ENCODE measurements at places on chromosomes 2 and 18. TPM values are rescaled to one million over a fixed set of nuclear protein-coding genes. Genes with fewer than 3 reads are reported as not detected.

- H3K4me3 ChIP-seq = no peak overlapping the region
- no peaks in the 10 kb centered on the region for H3K36me3 ChIP-seq
- H3K4me1 ChIP-seq = peaks cover 6% of the 10 kb centered on the region
- no peak overlapping the region for H3K27ac ChIP-seq
These were observed 56.7 kb upstream of the ACKR3 start for GRCh38 chr2:236512902-236513435.

DNA sequence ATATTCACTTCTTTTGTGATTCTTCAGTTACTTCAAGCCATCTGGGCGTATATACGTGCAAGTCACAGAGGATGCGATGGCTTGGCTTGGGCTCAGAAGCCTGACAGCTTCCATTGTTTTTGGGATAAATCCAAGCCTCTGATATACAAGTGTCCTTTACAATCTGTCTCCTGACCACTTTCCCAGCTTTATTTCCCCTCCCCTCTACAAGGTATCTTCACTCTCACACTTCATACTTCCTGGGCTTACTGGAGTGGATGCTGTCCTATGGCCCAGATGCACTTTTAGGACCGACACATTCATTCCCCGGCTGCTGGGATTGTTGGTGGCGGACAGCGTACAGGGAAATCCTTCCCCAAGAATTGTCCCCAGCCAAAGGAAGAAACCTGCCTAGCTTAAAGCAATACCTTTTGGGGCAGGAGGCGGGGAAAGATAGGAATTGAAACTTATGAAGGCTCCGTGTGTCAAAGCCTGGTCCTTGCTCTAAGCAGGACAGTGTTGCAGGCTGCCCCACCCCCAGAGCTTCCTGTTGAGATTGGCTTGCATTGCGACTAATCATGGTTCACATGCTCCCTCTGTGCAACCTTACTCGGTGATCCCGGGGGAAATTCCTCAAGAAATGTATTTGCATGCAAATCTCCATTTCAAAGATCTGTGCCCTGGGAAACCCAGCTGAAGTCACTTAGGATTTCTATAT, 802.9 kb upstream of the ID2 start:
- DNase-seq = no peak
- no peaks in the 10 kb centered on the region for H3K36me3 ChIP-seq
- H3K4me1 ChIP-seq = no peaks in the 10 kb centered on the region
- no peaks in the 10 kb centered on the region for H3K27me3 ChIP-seq
- H3K27ac ChIP-seq = no peak overlapping the region
- H3K4me3 ChIP-seq = no peak overlapping the region

- DNase-seq = no peak
- H3K27ac ChIP-seq = no peak overlapping the region
- H3K27me3 ChIP-seq = no peaks in the 10 kb centered on the region
- H3K36me3 ChIP-seq = no peaks in the 10 kb centered on the region
These were observed 9.8 kb downstream of the FZD7 start for GRCh38 chr2:202043475-202043874.

DNA sequence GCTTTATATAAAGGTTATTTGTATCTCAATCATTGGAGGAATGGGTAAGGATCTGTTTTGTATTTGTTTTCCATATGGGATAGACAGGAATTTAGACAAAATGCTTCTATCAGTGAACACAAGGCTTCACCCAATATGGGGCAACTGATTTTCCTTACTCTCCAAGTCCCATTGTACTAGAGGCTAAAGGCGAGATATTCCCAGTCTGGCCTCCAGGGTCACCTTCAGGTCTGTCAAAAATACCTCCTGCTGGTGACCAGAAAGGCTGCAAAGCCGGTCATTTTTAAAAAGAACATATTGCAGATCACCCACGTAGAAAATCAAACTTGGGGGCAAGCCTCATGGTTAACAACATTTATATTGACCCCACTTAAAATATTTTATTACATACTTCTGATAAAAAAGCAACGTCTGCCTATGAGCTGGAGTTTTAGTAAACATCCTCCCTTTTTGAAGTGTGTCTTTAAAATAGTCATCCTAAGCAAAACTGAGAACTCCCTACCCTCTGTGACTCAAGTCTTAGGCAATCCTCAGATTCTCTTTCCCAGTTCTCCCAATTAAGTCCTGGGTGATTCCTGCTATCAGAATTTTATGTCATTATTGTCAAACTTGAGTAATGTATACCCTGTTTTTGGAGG, 276.6 kb downstream of the MREG start:
- H3K4me1 ChIP-seq = no peaks in the 10 kb centered on the region
- no peak overlapping the region for H3K27ac ChIP-seq
- H3K4me3 ChIP-seq = no peak overlapping the region
- H3K36me3 ChIP-seq = no peaks in the 10 kb centered on the region
- no peaks in the 10 kb centered on the region for H3K27me3 ChIP-seq

KYNU gene
- 6.5 TPM for total RNA-seq

- H3K36me3 ChIP-seq = no peaks in the 10 kb centered on the region
- H3K27me3 ChIP-seq = no peaks in the 10 kb centered on the region
- no peaks in the 10 kb centered on the region for H3K4me1 ChIP-seq
- DNase-seq = no peak
These were observed 45.6 kb downstream of the INSIG2 start for GRCh38 chr2:118133916-118134315.

- H3K36me3 ChIP-seq = no peaks in the 10 kb centered on the region
- H3K4me3 ChIP-seq = no peak overlapping the region
- H3K27ac ChIP-seq = no peak overlapping the region
These were observed 79.9 kb downstream of the MYO5B start for GRCh38 chr18:50115095-50115494.

GRCh38 chr2:205908212-205909183, 177.5 kb downstream of the INO80D start:
- no peaks in the 10 kb centered on the region for H3K36me3 ChIP-seq
- H3K27me3 ChIP-seq = peaks cover 10% of the 10 kb centered on the region
- DNase-seq = no peak

DNA sequence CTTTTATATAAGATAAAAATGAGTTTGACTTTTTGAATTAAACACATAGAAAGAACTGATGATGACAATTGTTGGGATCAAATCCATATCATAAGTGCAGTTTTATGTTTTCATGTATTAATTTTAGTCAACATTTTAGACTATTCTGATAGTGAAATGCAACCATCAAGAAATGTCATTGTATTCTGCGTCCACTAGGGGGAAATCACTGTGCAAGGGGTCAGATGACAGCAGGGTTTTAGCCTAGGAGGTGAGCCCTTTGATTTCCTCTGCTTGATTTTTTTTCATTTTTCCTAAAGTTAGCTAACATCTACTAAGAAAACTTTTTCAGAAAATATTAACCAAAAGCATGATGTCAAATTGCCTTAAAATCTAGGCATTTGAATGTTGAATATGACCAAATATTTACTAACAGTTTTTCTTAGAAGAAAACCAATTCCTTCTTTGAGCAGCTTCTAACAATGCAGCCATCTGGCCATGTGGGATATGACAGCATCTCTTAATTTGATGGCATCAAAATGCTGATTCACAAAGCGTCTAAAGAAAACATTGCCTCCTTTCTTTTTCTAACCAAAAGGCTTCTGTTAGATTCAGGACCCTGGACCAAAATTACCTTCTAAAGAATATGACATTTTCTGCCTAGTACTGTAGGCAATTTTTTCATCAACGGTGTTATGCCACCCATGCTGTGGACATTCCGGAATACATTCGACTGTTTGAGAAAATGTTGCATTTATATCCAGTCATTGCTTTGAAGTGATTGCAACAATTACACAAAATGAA, 141.5 kb downstream of the SPHKAP start:
- no peak overlapping the region for H3K4me3 ChIP-seq
- no peak overlapping the region for H3K27ac ChIP-seq
- DNase-seq = no peak
- no peaks in the 10 kb centered on the region for H3K36me3 ChIP-seq

TTR gene
- not detected for total RNA-seq

CHST9 gene
- 0.14 TPM for total RNA-seq

FAM237A gene
- not detected for total RNA-seq

- no peak overlapping the region for H3K27ac ChIP-seq
- no peaks in the 10 kb centered on the region for H3K36me3 ChIP-seq
- DNase-seq = no peak
- no peaks in the 10 kb centered on the region for H3K27me3 ChIP-seq
- H3K4me1 ChIP-seq = no peaks in the 10 kb centered on the region
- H3K4me3 ChIP-seq = no peak overlapping the region
These were observed 36.8 kb upstream of the LCLAT1 start for GRCh38 chr2:30410217-30410616.

DNA sequence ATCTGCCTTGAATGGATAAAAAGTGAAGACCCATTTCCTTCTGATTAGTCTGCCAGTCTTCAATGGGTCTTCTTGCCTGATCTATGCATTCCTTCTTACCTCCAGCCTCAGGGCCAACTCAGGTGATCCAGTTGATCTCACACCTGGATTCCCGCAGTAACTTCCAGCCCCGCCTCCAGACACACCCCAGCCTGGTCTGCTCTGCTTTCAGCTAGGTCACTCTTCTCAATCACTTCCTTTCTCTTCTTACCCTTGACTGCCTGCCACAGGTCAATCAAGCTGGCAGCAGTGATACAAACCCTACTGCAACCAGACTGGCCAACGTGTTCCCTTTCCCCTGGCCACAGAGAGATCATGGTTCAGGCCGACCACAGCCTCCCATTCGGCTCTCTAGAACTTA, 263.6 kb downstream of the ZNF516 start:
- no peaks in the 10 kb centered on the region for H3K27me3 ChIP-seq
- H3K4me3 ChIP-seq = no peak overlapping the region
- no peak overlapping the region for H3K27ac ChIP-seq
- no peaks in the 10 kb centered on the region for H3K4me1 ChIP-seq

DNA sequence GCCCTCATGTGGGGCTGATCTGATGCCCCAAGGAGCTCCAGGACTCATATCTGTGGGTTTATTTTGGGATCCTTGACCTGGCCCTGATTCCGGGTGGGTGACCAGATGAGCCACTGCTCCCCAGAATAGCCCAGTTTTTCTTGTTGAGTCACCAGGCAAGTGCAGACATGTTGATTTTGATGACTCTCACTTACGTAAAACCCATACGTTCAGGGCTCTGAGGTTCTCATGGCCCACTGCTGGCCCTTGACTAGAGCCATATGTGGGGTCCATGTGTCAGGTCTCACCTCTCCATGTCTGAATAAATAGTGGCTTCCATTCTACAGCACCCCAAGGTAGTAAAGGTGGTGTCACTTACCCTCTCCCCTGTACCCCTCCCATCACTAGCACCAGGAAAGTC, 41.9 kb downstream of the CDC42EP3 start:
- DNase-seq = no peak
- H3K27ac ChIP-seq = no peak overlapping the region
- no peaks in the 10 kb centered on the region for H3K27me3 ChIP-seq

IRS1 gene
- 38.2 TPM for total RNA-seq

SERPINB12 gene
- total RNA-seq = not detected

DNA sequence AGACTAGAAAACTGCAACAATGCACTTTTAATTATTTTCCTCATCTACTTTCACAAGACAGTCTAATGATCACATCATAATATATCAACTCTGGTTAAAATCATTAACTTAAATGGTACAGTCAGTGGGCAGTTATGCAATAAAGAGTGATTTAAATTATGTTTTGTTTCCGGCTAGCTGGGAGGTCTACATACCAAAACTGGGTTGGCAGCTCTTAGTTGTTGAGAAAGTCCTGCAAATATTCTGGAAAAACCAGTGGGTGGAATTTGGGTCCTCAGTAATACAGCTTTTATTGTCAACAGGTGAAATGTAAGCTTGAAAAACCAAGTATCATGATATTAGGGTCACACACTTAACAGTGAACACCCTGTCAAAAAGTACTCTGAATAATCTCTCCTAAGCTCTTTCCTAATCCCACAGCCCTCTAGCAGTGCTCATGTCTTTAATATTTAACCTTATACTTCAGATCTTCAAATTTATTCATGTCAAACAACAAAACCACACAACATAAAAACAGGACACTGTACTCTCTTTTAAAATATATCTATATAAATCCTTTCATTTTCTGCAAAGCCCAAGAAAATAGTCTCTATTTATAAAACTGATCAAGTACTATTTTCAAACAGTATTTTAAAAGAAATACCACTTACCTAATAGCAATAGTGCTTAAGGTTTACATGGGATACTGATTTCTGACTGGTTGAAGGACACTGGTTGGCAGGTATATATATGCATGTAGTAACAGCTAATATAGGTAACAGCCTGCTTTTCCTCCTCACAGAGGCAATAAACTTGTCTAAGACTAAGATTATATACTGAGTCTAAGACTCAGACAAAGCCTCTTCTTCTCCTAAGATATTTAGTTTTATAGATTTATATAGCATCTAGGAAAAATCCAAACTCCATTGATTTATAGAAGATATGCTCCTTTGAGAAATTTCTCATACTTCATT, 103.8 kb downstream of the GAREM1 start:
- H3K4me3 ChIP-seq = no peak overlapping the region
- no peaks in the 10 kb centered on the region for H3K36me3 ChIP-seq
- H3K4me1 ChIP-seq = peaks cover 12% of the 10 kb centered on the region
- no peak overlapping the region for H3K27ac ChIP-seq
- no peaks in the 10 kb centered on the region for H3K27me3 ChIP-seq

- DNase-seq = no peak
- H3K4me3 ChIP-seq = peak overlapping the region; percentile 30
- peak overlapping the region; percentile 88 for H3K27ac ChIP-seq
- H3K36me3 ChIP-seq = no peaks in the 10 kb centered on the region
These were observed 1.2 kb upstream of the HAAO start for GRCh38 chr2:42793334-42794270.

DNA sequence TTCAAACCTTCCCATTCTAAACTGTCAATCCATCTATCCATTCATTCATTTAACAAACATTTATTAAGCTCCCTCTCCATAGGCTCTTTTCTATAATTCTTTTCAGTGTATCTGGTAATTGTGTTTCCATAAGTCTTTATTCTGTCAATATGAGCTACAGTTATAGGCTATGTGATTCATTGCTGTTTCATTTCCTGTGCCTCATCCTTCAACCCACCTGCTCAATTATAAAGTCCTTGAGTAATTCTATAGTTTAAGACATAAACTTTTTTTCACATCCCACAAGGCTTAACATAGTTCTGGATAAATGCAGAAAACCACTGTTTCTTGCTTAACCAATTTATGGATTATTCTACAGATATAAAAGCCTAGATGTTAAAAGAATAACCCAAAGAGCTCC, 84.2 kb upstream of the PIK3C3 start:
- no peaks in the 10 kb centered on the region for H3K36me3 ChIP-seq
- no peak overlapping the region for H3K4me3 ChIP-seq
- H3K27me3 ChIP-seq = no peaks in the 10 kb centered on the region
- no peak for DNase-seq
- H3K27ac ChIP-seq = no peak overlapping the region

DNA sequence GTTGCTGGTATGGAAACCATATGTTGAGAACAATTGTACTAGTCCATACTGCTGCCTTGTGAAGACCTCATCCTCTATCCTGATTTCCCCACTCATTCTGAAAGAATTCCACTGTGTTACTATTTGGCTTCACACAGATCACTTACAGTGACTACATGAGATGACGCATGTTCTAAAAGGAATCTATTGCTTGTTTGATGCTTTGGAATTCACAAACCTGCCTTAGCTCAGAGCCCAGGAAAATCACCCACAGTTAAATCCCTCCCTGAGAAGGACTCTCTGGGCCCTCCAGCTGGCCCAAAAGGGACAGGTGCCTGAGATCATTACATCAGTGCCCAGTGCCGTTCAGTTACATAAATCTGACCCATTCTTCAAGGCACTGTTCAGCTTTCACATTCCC, 45.3 kb downstream of the KLHL29 start:
- no peak for DNase-seq
- peaks cover 8% of the 10 kb centered on the region for H3K4me1 ChIP-seq
- no peak overlapping the region for H3K4me3 ChIP-seq
- H3K27ac ChIP-seq = no peak overlapping the region

- H3K4me1 ChIP-seq = no peaks in the 10 kb centered on the region
- H3K4me3 ChIP-seq = no peak overlapping the region
- DNase-seq = no peak
- no peaks in the 10 kb centered on the region for H3K27me3 ChIP-seq
- H3K36me3 ChIP-seq = no peaks in the 10 kb centered on the region
- H3K27ac ChIP-seq = no peak overlapping the region
These were observed 103.1 kb downstream of the MSTN start for GRCh38 chr2:189959450-189959849.

ZNF512 gene
- 34.8 TPM for total RNA-seq

GCKR gene
- total RNA-seq = 6.0 TPM
